NCI-H526 treated with DMSO at 0.1 percent for 48 hours (cell line): ENCODE measurements at places on chromosomes 1 and 21.

- peak; percentile 19 for DNase-seq
Observed at GRCh38 chr1:192805832-192806323, 3.0 kb upstream of the RGS2 start.

DNA sequence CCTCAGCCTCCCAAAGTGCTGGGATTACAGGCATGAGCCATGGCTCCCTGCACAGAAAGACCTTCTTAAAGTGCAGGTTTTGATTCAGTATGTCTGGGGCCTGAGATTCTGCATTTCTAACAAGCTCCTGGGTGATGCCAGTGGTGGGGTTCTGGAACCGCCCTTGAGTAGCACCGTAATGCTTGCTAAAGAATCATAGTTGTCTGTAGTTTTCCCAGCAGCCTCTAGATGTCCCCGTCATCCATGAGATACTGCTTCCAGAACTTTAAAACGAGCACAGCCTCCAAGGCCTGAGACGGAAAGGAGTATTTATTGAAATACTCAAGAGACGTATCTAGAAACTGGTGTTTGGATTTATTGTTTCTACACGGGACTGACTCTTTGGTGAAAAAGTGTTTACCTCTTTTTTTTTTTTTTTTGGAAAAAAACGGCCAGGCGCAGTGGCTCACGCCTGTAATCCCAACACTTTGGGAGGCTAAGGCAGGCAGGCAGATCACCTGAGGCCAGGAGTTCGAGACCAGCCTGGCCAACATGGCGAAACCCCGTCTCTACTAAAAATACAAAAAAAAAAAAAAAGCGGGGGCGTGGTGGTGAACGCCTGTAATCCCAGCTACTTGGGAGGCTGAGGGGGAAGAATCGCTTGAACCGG, 2.6 kb upstream of the TOR3A start:
- peak; percentile 97 for DNase-seq

- no peak for DNase-seq
Observed at GRCh38 chr1:227907439-227908015, 40.2 kb downstream of the WNT9A start.

- no peak for DNase-seq
Observed at GRCh38 chr1:228917755-228918154, 182.5 kb downstream of the RHOU start.

- peak; percentile 27 for DNase-seq
Observed at GRCh38 chr1:24503059-24503751, 569 bp downstream of the RCAN3 start.

DNA sequence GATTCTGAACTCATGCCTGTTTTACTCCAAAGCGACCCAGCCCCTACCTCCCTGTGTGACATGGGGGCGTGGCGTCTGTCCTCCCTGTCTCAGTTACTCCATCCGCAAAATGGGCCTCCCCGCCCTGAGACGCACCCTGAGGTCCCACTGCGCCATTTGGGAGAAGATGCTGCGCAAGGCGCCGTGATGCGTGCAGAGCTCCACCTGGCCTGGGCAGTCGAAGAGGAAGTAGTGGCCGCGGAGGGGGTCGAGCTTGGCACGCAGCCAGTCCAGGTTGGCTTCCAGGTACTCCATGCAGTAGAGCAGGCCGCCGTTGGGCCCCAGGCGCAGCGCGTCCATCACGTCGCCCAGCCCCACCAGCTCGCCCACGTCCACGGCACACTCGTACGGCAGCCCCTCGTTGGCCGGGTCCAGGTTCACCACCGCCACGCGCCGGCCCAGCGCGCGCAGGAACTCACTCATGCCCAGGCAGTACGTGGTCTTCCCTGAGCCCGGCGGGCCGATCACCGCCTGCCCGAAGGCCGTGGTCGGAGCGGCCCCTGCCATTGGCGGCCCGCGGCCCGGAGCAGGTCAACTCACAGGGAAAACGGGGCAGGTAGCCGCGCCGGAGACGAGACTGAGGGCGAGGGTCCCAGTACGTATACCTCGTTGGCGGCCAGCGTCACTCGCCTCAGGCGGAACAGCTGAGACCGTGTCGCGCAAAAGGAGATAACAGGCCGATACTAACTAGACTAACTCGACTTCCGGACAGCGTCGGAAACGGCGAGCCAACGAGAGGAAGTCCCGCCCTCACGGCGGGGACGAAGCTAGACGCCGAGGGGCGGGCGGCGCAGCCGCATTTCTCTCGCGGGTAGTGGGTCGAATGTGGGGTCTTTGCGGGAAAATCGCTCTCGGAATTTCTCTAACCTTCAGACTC, at the start of gene GPN2:
Gene GPN2, minus strand, starts transcription at position 733 of the 916 bp plus-strand sequence. Its CDS starts 187 bp downstream, at position 546.
- DNase-seq = peak; percentile 26

DNA sequence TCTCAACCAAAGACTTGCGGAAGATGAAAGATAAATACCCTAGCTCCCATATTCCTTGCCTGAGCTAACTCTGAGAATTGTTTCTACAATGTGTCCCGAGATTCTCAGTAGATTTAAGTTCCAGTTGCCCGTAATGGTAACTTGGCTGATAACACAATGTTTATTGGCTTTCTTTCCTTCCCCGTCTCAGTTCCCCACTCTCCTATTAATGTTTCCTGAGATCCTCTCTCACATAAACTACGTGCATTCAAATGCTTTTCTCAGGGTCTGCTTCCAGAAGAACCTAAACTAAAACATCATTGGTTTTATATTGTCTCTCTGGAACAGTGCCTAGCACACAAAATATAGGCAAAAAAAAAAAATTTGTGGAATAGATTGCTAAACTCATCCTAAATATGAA, 794.2 kb upstream of the ADGRL2 start:
- no peak for DNase-seq

GRCh38 chr1:17356387-17357026, 15.5 kb upstream of the PADI6 start:
- DNase-seq = no peak

DNA sequence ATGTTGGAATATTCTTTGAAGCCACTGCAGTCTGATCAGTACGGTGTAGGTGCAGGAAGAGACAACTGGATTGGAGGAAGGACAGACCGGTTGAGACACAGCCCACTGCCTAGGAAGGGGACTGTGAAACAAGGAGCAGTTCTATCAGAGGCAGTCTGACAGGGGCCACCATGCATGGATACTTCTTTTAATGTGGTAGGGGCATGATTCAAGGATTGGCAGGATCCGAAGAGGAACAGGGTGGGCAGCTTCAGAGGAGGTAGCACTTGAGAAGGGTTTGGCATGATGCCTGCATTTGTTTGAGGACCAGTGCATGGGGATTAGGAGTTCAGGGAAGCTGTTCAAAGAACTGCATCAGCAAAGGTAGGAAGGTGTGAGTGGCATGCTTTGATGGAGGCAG, 167.9 kb downstream of the DYRK1A start:
- DNase-seq = no peak

DNA sequence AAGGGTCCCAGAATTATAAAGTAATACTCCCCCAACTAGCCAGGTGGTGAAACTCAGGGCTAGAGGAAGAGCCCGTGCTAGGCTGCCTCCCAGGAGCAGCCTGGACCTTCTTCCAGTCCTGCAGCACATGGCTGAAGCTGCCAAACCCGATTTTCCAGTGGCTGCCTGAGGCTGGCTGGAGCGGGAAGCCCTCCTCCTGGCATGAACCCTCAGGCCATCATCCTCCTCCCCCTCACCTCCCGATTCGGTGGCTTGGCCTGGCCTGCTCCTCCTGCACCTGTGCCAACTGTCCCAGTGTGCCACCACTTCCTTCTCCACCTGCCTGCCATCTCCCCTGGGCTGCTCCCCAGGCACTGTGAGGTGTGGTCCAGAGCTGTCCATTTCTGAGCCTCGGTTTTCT, 3.0 kb upstream of the TSPAN1 start:
- DNase-seq = peak; percentile 34

- no peak for DNase-seq
Observed at GRCh38 chr1:78664763-78665162, 15.1 kb downstream of the IFI44 start.

DNA sequence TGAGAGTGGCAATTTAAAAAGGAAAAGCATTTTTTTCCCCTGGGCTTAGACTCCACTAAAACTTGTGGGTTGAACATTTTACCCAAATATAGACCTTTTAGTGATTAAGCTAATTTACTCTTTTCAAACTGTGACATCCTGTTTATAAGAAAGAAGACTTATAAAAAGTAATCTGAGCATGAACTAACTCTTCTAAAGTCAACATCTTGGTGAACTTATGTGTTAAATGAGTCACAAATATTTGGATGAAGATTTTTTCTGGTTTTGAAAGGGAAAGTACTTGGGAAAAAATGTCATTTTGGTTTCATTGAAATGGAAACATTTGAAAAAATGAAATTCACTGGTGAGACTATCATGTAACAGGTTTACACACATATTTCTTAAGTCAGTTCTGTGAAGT, 109.8 kb downstream of the KCNK2 start:
- no peak for DNase-seq

GRCh38 chr21:35520302-35520701, 471.2 kb upstream of the RUNX1 start:
- no peak for DNase-seq

GRCh38 chr1:200889571-200889970, 5.1 kb upstream of the INAVA start:
- DNase-seq = no peak

DNA sequence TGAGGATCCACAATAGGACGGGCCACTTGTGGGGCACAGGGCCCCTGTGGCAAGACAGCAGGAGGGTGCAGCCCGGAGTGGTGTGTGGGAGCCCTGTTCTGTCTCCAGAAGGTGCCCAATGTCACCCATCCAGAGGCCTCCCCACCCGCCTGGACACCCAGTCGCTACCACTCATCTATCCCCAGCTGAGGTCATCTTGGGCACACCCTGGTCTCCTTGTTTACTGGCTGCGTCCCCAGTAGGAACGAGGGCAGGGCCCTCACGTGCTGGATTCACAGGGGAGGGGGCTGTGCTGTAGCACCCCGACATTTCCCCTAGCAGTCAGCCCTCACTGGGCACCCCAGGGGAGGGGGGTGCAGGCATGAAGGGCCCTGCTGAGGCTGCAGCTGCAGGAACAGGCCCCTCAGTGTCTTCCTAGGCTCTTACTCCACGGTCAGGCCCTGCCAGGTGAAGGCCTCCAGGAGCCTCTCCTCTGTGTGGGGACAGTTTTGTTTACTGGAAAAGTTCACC, 2.3 kb upstream of the TNNT2 start:
- DNase-seq = no peak

- no peak for DNase-seq
Observed at GRCh38 chr1:163876546-163876945, 554.8 kb downstream of the NUF2 start.

GRCh38 chr1:111814642-111815041, 58.9 kb downstream of the DDX20 start:
- no peak for DNase-seq

DNA sequence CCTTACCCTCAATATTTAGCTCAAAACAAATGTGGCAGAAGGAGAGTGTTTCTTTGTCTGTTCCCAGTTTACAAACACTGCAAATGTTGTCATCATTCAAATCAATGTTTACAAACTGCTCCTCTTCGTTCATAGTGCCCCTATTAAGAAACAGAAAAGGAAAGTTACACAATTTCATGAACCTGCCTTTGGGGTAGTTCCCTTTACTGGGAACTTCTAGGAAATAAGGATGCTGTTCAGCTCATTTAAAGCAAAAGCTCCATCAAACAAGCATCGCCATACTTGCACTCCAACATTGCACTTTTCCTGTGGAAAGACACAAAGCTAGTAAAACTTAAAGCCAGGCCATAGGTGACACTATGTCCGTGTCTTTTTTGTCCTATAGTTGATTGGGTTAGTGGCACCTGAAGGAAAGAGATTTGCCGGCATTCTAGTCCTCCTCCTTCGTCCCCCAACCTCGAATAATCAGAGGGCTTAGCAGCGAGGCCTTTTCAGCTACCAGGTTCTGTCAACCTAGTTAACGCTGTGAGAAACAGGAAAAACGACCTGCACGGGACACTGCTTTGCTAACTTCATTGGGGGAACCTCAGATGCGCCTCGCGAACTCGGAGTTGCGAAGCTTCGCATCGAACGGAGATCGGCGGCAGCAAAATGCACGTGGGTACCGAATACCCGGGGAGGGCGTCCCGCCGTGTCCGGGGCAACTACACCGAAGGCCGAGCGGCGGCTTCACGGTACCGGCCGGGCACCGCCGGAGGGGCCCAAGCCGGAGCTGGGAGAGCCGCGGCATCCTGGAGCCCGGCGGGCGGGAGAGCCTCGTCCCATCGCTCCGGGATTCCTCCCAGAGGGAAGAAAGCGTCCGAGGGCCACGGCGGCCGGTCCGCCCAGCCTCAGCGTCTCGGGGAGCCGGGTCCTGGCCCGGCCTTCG, 706 bp downstream of the C21orf91 start:
- DNase-seq = peak; percentile 55
